ENCODE measurements at places on chromosomes 2 and 18.

- no peak for DNase-seq
Measured at GRCh38 chr2:205461169-205461568, 221.1 kb upstream of the NRP2 start.

DNA sequence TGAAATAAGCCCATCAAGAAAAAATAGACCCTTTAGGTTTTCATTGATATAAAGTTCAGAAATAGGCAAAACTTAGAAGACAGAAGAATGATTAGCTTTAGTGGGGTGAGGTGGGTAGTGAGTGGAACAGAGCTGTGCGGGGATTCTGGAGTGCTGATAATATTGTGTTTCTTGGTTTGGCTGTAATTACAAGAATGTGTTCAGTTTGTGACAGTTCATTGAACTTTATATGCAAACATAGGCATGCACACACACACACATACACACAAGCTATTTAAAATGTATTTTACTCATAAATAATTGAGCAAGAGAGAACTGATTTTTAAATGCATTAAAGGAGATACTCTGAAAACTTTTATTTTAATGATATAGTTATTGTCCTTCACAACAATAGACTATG, 17.1 kb downstream of the ARHGAP15 start:
- no peak for DNase-seq

DNA sequence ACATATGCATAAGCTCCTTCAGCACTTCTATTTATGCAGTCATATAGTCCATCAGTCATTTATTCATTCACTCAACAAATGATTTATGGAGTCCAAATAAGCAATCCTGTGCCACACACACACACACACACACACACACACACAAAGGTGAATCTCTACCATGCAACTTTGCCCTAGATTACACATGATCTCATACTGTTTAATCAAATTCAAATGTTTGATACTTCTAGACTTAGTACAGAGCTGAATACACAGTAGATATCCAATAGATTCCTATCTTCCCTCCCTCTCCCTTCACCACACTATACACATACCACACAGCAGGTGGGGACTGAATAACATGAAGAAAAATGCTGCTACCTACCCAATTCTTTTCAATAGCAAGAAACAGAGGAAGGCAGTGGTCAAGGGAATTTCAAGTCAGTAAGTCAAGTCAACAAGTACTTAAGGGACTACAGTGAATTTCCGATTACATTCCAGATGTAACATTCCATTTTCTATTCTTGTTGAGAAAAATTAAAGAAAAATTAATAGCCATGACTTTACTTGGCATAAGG, 65.4 kb downstream of the EPG5 start:
- no peak for DNase-seq

DNA sequence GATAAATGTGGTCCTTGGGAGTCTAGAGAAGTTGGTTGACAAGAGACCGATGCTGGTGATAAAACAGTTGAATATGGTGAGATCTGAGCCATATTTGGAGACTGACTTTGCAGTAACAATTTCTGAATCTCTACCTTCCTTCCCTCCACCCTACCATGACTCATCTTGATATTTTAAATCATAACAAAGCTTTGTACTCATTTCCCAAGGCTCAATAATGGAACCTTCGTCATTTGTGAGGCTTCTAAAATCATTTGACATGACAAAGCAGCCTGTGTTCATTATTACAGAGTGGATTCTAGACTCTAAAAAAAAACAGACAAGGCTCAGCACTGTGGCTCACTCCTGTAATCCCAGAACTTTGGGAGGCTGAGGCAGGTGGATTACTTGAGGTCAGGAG, 38.5 kb upstream of the PDCL3 start:
- DNase-seq: no peak

DNA sequence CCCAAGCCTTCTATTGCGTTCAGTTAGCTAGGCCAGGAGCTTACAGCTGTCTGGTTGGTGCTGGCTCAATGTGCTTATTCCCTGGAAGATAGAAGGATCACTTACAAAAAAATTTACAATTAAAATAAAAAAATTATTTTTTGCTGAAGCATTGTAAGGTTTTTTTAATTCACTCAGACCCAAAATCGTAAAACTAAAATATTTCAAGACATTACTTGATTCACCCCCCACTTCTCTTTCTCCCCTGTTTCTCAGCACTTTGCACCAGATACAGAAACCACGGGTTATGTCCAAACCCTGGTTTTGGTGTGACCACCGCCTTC, 911 bp upstream of the PTPRM start:
- no peak for DNase-seq

DNA sequence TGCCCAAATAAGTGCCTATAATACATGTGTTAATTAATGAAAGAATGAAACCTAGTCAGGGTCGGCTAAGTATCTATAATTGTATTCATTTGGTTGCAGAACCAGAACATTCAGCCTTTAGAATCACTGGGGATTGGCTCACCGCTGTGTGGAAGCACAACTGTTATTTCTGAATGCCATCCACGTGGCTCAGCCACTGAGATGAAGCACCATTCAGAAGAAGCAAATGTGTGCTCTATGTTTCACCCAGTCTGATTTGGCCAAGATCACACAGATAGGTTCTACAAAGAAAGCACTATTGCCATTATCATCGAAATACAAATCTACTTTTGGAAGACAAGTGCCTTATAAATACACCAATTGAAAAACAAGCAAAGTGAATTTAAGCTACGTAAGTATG, 30.6 kb upstream of the SPOPL start:
- DNase-seq: no peak

All from vagina (tissue), 2 donors.